KG1 (cell line): ENCODE measurements at places on chromosomes 11 and 22.

- no peak for DNase-seq
Measured at GRCh38 chr11:109795234-109795633, 298.0 kb upstream of the ZC3H12C start.

DNA sequence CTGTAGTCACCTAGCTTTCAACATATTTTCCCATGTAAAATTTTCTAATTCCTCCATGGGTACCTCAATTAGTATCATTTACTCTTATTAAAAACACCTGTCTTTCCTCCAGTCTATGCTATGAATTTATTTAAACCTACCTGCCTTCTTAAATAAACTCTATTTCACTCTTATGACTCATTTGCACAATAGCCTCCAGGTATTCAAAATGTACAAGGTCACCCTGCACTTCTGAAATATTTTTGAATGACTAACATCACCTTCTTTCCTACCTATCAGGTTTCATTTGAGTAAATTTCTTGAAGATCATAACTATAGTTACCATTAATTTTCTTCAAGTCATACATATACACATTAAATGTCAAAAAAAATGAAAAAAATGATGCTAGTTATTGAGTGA, 939.7 kb downstream of the DLG2 start:
- no peak for DNase-seq

DNA sequence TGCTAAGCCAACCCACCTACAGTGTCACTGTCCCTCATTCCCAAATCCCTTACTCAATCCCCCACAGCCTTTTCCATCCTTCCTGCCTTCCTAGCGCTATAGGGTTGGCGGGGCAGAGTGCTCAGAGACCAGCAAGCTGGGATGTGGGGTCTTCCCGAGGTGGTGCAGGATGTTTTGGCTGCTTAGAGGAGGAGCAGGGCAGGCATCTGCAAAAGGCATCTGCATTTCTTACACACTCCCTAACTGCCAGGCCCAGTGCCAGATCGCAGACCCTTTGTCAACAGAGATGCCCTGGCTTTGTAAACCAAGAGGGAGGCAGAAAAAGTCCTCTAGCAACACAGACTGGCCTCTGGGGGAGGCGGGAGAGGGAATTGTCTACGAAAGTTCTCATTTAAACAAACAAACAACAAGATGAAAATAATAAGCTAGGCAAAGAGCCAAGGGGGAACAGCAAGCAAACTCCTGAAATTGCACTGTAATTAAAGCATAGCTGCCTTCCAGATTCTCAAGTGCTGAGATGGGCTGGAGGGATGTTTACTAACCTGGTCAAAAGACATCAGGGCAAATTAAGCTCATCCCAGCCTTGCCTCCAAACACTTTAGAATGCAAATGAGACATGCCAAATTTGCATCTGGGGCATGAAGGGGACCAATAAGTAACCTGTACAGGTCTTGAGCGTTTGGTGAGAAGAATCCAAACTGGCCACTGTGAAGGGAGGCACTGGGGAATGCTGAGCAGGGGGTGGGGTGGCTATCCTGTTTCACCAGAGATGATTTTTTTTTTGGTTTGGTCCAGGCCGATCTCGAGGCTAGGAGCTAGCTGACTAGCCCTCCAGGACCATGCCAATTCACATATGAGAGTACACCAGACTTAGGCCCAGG, 38.1 kb upstream of the ADA2 start:
- no peak for DNase-seq

- DNase-seq, result no peak
Measured at GRCh38 chr11:61194169-61194671, 9.1 kb upstream of the PGA3 start.

DNA sequence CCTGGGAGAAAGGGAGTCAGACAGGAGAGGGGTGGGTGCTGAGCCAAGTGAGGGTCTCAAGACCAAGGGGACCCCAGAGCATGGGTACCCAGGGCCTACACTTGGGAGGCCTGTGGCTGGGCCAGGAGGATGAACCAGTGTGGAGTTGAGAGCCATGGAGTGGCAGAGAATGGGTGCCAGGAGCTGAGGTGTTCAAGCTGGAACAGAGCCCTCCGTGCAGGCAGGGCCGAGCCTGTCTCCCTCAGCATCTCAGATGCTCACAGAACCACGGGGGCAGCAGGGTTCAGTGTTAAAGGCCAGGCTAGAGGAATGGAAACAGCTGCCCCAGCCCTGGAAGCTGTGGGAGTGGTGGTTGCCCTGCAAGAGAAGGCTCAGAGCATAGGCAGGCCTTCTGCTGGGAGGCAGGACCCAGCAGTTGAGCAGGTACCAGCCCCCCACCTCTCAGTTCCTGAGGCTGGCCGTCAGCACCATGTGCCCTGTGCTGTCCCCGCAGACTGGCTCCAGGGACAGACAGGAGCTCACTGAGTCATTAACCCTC, 32.3 kb downstream of the RSPH14 start:
- DNase-seq, result no peak
